NCI-H1105 treated with DMSO at 0.1 percent for 48 hours (cell line): ENCODE measurements at places on chromosomes 11 and 22.

DNA sequence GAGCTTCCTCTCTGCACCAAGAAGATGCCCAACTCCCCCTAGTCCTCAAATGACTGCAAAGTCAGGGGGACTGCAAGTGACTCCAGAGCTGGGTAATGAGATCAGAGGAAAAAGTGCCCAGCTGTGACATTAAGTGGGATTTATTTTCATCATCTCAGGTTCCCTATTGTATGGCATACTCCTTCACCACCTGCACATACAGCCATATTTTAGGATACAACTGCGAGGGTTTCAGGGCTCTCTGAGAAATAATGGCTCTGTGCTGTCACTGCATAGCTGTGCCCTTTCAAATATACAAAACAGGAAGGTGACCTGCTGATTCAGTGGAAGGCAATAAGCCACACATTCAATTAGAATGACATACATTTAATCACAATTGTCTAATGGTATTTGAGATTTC is 45.6 kb upstream of the PLET1 start:
- no peak for DNase-seq

DNA sequence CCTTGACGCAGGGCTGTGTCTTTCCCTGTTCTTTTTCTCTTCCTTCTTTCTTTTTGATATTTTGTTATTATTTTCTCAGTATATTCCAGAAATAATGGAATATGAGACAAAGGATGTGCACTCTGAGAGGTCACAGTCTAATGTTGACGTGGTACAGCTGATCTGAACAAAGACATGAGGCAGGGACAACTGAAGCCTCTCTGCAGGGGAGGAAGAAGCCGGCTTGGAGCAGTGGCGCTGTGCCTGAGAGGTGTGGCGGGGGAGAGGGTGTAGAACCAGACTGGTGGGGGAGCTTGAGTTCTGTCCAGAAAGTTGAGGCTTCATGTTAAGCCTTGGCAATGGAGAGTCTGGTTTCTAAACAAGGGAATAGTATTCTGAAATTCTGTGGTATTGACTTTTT is 34.7 kb downstream of the ADAMTS15 start:
- no peak for DNase-seq

- no peak for DNase-seq
Observed at GRCh38 chr11:90220391-90220790, 2.5 kb downstream of the CHORDC1 start.

DNA sequence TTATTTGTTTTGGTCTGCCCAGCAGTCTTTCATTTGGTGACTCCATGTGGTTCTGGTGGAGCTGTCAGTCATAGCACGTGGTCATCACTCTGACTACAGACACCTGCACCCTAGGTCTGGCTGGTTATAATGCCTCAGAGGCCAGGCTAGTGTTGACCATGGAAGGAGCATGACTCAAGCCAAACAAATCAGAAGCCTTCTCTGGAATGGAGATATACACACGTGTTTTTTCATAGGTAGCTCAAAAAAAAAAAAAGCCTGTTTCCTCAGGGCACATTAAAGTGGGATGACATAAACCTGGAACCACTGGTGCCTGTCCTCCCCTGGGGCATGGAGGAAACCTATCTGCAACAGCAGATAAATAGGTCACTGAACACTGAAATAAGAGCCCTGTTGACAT is 8.1 kb upstream of the PLAAT3 start:
- DNase-seq, result no peak

DNA sequence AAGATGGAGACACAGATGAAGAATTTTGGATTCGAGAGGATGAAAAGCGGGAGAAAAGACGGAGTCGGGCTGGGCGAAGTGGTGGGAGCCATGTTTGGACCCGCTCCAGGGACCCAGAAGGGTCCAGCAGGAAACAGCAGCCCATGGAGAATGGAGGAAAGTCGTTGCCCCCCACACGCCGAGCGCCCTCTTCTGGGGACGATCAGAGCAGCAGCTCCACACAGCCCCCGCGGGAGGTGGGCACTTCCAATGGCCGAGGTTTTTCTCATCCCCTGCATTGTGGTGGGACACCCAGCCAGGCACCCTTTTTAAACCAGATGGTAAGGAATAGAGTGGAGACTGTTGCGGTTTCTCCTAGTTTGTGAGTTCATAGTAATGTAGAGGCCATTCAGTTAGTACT is 22.8 kb upstream of the SLC25A18 start:
- DNase-seq, result no peak
